Stimulated activated CD8-positive, alpha-beta memory T cell treated with anti-CD3 and anti-CD28 coated beads, Interleukin-4, amount 100 ng/mL, for 1 hour (primary cell): ENCODE measurements at places on chromosomes 6 and 20.
A peak's percentile ranks its signal among the peaks of the same experiment; 100 is the strongest.

DNA sequence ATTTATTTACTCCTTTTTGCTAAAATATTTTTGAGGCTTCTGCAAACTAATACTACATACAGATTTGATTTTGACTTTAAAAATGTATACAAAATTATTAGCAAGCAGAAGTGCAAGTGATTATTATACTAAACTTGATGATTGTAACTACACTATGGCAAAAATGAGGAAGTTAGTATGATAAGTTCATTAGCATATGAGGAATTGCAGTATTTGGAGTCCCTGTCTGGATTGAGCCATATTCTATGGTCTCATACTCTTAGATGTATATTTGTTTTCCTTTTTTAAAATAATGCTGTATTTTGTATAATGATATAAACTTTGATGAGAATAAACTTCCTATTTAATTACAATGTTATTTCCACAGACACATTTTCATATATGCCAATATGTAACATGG is 13.9 kb downstream of the CRISP3 start:
- no peak for DNase-seq

DNA sequence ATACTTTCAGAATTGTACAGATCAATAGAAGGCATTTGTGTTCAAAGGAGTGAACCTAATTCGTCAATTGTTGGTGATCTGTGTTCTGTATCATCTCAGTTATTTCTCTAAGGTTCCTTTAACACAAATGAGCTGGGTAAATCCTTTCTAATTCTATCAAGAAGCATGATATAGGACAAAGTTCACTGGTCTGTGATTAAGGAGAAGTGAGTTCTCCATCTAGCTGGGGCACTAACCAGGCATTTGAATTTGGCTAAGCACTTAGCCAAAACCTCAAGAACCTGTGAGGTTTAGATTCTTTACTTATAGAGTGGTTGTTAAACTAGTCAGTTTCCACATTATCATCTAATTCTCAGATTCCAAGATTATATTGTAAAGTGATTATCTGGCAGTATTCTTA is 50.3 kb downstream of the DOP1A start:
- no peak for DNase-seq

DNA sequence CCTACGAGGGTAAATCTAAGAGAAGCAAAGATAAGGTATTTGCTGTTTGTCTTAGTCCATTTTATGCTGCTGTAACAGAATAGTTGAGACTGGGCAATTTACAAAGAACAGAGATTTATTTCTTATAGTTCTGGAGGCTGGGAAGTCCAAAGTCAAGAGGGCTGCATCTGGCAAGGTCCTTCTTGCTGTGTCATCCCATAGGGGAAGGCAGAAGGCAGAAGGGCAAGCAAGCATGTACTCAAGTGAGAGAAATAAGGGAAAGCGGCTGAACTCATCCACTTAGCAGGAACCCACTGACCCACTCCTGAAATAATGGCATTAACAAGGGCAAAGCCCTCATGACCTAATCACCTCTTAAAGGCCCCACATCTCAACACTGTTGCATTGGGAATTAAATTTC is 102.7 kb downstream of the AGPAT4 start:
- DNase-seq, result no peak

- no peak for DNase-seq
Observed at GRCh38 chr6:129096651-129097290, 213.8 kb downstream of the LAMA2 start.

GRCh38 chr6:142685852-142686506 is 259.0 kb downstream of the HIVEP2 start:
- no peak for DNase-seq

GRCh38 chr6:19838442-19839236 is 1.5 kb downstream of the ID4 start:
- no peak for DNase-seq

GRCh38 chr6:10391299-10391630 is 23.6 kb downstream of the TFAP2A start:
- DNase-seq, result no peak

DNA sequence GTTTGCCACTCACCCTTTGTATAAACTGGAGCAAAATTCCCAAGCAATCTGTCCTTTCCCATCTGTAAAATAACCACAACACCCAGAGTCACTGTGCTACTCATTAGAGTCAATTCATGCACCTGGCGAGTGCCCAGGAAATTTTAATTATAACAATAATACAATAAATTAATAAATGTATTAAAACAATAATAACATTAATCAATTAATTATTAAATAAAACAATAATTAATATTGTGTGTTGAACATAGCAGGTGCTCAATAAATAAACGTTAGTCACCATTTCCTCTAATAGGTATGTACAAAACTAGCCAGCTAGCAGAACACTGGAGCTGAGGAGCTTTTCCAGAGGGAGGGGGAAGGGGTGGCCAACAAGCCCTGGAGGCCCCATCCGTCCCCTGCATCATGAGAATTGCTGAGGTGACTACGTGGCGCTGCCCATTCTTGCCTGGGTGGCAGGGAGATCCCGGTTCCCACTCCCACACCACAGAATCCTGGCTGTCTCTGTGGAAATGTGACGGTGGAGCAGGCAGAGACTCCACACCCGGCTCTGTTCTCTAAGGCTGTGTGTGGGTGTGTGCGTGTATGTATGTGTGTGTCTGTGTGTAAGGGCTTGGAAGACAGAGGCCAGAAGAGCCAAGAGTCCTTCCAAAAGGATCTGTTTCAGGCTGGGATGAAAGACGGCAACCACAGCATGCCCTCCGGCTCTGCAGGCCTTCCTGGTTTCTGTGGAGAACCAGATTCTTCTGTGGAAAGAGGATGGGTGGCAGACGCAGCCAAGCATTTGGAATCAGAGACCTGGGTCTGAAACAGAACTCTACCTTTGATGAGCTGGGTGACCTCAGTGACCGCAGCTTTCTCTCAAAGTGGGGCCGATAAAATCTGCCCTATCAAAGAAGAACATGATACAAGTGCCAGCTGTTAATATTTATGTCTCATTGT is 18.8 kb upstream of the EZR start:
- no peak for DNase-seq

DNA sequence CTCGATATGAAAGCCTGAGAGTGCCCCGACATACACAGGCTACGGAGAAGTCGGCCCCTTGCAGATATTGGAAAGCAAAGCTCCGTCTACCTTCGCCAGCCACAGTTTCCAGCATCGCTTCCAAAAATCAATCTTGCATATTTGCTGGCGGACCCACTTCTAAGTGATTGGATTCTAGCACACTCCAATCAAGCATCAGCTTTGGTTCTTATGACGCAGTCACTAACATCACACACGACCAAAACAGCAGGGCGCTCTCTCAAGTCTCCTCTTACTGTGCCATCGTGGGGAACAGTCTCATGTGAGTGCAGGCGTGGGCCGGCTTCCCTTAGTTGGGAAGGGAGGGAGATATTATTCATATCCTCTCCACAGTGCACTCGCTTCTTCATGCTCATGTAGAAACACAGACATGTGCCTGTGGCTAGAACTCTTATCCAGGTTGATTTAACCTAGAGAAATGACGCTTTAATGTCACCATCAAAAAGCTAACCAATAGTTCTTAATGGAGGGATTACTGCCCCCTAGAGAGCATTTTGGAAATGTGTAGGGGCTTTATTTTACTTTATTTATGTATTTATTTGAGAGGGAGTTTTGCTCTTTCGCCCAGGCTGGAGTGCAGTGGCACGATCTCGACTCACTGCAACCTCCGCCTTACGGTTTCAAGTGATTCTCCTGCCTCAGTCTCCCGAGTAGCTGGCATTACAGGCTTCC is 229.8 kb downstream of the SOD2 start:
- no peak for DNase-seq

- DNase-seq, result no peak
Observed at GRCh38 chr6:135163440-135163738, 17.7 kb upstream of the MYB start.

GRCh38 chr6:2197177-2197671 is 48.2 kb downstream of the GMDS start:
- no peak for DNase-seq

- no peak for DNase-seq
Observed at GRCh38 chr20:25364879-25365699, 25.5 kb downstream of the ABHD12 start.

DNA sequence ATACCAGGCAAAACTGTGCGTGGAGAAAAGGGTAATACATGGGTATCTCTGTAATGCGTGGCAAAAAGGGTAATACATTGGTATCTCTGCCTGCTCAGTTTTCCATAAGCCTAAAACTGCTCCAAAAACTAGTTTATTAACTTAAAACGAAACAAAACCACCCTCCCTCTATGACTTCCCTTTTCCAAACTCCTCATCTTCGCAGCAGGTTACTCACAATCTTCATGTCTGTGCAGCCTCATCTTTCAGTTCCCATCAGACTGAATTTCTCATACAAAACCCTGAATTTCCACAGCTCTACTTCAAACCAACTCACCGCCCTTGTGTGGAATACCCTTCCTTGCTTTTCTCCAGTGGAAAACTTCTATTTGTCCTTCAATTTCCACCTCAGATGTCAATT is 199.4 kb downstream of the PHACTR1 start:
- no peak for DNase-seq

GRCh38 chr20:45017857-45018256 is 51.5 kb downstream of the STK4 start:
- no peak for DNase-seq

- DNase-seq, result no peak
Observed at GRCh38 chr20:50221501-50222308, 31.1 kb downstream of the CEBPB start.

DNA sequence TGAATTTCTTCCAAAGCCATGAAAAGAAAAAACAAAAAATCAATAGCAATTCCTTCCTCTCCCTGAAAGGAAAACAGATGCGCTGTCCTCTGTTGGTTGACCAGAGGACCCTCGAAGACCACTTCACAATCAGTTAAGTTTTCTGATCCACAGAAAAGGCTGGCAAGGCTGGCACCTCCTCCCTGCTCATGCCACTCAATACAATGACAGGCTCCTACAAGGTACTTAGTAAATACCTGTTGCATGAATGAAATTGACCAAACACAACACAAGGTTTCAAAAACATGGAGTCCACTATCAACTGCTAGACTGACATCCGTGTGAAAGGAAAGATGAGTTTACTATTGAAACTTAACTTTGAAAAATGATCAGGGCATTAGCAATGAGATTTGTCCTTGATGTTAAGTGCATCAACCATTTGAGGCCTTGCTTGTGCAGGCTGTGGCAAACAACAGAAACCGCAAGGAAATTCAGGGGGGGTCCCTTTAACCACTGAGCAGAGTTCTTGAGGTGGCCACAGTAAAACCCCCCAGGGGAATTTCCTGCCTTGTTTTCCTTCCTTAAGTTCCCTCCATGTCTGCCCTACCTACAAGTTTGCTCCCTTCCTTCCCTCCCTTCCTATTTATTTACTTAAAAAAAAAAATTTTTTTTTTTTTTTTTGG is 27.9 kb upstream of the RTF2 start:
- DNase-seq, result peak; percentile 27

GRCh38 chr6:114039841-114040240 is 68.9 kb upstream of the HDAC2 start:
- no peak for DNase-seq

DNA sequence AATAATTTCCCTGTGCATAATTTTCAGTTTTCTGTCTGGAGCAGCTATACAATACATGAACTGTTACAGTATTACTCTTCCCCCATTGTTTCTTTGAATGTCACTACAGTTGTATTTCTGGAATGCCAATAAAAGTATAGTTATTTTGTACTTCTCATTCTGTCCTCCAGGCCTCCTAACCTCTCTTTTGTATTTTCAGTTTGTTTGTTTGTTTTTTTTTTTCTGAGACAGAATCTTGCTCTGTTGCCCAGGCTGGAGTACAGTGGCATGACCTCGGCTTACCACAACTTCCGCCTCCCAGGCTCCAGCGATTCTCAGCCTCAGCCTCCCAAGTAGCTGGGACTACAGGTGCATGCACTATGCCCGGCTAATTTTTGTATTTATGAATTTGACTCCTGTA is 16.8 kb upstream of the ARID1B start:
- DNase-seq, result no peak

DNA sequence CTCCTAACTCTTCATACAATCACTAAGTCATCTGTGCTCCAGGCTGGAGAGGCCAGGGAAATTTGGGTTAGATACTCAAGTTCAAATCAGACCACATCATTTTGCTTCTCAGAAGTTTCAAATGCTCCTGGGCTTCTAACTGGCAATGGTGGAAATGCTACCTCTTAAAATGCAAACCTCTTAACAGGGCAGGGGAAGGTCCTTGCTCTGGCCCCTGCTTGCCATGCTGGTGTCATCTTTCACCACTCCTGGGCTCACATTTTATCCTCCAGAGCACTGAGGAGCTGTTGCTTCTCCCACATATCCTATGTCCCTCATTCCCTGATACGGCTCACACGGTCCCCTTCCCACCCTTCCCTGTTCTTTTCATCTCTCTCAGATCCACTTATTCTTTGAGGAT is 41.8 kb upstream of the NT5E start:
- no peak for DNase-seq

GRCh38 chr6:1296079-1296478 is 15.8 kb upstream of the FOXQ1 start:
- DNase-seq, result no peak

GRCh38 chr6:150979826-150980350 is 114.4 kb downstream of the MTHFD1L start:
- no peak for DNase-seq

DNA sequence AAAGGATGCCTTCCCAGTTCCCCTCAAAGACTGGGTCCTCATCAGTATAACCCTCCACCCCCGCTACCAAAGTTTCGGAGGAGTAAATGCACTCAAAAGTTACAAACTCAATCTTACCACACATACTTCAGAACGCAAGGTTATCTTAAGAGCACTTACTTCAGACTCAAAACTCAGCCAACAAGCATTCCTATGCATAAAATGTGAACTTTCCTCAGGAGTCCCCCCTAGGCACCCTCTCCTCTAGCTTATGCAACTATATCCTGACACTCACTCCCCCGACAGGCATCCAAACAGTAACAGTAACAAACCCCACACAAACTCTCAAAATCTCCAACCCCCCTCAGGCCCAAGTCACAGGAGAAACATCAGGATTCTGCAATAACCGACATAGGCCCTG is 11.1 kb upstream of the ADTRP start:
- no peak for DNase-seq

DNA sequence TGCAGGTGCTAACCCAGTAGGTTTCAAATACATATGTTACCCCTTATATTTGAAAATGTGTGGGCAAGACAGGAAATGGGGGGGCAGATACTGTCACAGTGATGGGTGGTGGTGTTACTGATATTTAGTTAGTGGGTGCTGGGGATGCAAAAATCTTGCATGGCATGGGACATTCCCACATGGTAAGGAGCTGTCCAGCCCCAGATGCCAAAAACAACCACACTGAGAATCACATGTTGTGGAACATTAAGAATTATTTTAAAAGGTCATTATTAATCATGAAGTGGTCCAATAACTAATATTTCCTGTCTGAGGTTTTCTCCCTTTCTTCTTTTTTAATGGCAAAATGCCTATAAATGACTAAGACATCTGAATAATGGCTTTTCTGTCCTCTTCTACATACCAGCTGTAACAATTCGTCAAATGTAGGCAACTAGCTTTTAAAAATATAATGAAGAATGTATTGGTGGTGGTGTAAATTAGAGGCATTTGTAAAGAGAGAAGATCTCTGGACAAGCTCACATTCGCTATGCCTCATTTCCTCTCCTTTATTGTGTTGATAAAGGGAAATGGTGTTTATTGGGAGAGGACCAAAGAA is 57.3 kb upstream of the SLC35B3 start:
- no peak for DNase-seq

- no peak for DNase-seq
Observed at GRCh38 chr20:17495826-17496225, 35.4 kb downstream of the BFSP1 start.

- DNase-seq, result no peak
Observed at GRCh38 chr20:52426856-52427255, 235.3 kb upstream of the ZFP64 start.
